Stimulated activated CD4-positive, alpha-beta T cell treated with anti-CD3 and anti-CD28 coated beads, Interleukin-15, amount 100 ng/mL, for 24 hours (primary cell): ENCODE measurements at places on chromosomes 3 and 15.

GRCh38 chr3:185416513-185416912 is 53.6 kb downstream of the MAP3K13 start:
- DNase-seq = no peak

- no peak for DNase-seq
Observed at GRCh38 chr15:67690936-67691335, 134.4 kb upstream of the SKOR1 start.

- DNase-seq = no peak
Observed at GRCh38 chr15:95590533-95591044, 739.9 kb upstream of the NR2F2 start.

DNA sequence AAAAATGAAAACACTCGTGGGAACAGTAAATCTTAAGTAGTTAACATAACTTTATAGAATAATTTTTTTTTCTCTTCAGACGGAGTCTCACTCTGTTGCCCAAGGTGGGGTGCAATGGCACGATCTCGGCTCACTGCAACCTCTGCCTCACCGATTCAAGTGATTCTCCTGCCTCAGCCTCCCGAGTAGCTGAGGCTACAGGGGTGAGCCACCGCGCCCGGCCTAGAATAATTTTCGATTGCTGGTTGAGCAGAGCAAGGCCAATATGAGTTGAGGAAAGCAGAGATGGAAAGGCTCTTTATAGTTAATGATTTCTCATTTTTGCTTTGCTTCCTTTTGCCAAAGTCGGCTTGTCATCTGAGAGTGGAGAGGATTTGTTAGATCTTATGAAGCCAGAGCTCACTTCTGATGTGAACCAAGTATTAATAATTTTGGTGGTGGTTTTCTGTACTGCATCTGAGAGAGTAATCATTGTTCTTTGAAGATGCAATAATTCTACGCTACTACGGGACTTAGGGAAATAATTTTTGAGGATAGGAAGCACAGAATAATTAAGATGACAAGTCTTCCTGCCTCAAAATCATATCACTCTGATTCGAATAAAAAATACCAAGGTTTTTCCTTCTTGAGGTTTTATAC is 1.6 kb upstream of the GOLM2 start:
- DNase-seq = no peak

DNA sequence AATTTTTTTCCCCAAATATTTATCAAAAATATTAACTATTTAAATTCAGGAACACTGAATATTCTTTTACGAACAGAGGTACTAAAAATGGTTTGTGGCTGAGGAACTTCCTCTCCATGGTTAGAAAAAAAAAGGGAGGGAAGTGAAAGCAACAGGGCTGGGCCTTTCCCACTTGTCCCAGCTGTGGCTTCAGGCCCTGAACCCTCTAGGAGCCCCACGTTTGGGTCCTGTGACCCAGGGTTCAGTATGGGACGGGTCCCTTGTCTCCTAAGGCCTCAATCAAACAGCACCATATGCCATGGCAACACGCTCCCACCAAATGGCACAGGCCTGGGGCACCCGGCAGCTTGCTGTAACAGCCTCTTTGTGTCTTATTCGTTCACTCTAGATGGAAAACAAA is 32.4 kb downstream of the POC1A start:
- DNase-seq = no peak

DNA sequence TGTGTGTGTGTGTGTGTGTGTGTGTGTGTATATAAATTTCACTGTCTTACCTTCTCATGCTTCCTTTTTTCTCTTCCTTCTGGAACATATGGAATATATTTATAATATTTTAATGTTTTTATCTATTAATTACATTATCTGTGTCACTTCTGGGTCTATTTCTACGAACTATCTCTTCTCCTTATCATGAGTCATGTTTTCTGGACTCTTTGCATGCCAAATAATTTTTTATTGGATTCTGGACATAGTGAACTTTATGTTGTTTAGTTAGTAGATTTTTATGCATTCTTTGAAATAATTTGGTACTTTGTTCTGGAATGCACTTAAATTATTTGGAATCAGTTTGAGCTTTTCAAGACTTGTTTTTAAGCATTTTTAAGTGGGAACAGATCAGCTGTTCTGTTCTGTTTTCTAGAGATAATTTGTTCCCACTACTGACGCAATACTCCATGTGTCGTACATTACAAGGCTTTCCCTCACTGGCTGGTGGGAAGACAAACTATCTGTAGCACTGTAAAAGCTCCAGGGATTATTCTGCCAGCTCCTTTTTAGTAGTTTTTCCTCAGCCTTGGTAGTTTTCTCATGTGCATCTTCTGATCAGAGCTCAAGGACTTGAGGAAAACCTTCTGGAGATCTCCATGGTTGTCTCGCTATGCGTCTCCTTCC is 302.0 kb downstream of the CLSTN2 start:
- DNase-seq = no peak

- no peak for DNase-seq
Observed at GRCh38 chr15:62950462-62950931, 92.0 kb upstream of the TPM1 start.

- DNase-seq = no peak
Observed at GRCh38 chr3:81465510-81466200, 295.8 kb downstream of the GBE1 start.

DNA sequence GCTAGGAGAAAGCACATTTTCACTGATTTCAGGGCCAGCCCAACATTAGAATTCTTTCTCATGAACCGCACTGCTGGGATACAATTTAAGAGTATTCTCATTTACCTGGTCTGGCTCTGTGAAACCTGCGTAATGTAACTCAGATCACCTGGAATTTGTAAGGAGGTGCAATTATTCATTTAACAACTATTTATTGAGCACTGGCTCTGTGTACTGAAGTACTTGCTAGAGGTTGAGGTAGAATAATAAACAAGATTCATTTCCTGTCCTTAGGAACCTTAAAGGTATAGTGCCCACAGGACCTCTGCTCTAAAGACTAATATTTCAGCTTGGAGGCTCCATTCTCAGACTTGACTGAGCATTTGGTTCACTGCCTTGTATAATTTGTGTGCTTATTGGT is 242.2 kb upstream of the ZPLD1 start:
- DNase-seq = no peak

DNA sequence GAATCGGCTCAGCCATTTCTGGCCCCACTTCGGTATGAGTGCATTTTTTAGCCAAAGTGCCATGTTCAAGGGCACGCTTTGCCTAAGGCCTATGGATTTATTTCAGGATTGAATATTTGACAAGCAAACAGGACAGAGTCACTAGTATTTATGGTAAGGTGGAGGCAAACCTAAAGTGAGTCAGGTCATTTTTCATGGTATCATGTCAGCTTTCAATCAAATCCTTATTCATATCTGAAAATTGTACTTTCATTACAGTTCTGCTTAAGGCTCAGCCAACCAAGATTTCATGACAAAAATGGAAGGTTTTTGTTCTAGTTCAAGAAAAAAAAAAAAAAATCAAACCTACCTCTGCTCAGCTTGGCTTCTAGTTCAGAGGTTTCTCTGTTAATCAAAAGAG is 30.5 kb upstream of the ICE2 start:
- DNase-seq = no peak

DNA sequence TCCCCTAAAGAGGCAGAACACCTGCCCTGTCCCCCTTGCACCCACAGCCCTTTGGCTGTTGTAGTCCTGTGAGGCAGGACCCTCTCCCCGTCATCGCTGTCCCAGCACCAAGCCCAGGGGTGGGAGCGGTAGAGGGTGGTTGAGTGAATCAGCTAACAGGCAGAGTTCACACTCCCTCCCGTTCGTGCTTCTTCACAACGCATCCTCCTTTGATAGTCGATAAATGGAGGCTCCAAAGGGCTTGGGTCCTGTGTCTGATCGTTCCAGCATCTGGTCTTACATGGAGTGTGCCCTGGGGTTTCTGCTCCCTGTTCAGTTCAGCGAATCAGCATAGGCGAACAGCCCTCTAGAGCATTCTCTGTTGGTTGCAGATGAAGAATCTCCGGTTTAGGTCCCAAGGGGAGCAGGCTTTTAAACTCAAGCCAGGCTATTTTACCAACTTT is 820 bp upstream of the HMCES start:
- no peak for DNase-seq

- no peak for DNase-seq
Observed at GRCh38 chr3:182364723-182365650, 428.3 kb upstream of the ATP11B start.

GRCh38 chr3:159727506-159727905 is 261.1 kb upstream of the IL12A start:
- no peak for DNase-seq

DNA sequence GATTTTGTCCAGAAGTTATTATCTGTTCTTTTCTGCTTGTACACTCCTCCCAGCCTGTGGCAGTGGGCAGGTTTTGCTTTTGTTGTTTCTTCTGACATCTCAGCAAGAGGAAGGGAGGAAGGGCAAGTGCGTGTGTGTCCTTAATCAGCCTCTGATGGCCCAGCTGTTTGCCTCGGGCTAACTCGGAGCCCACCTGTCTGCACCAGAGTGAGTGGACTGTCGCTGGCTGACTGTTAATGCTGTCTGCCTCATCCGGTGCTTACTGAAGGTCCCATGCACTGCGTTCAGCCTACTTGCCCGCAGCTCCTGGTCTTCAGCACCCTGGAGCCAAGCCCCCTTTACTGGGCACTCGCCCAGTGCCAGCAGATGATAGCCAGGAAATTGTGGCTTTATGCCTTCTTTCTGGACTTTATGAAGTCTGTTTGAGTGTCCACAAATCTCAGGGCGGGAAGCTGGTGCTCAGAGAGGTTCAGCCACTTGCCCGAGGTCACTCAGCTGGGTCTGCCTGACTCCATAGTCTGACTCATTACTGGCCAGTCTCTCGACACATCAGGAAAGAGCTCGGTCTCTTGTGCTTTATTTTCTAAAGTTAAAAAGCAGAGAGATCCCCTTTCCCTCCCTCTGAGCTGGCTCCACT is 89.5 kb downstream of the CHRNA7 start:
- DNase-seq = no peak

GRCh38 chr15:69573815-69574475 is 121.3 kb downstream of the RPLP1 start:
- DNase-seq = peak; percentile 75

GRCh38 chr15:52653431-52653964 is 25.7 kb downstream of the ATOSA start:
- DNase-seq = no peak

DNA sequence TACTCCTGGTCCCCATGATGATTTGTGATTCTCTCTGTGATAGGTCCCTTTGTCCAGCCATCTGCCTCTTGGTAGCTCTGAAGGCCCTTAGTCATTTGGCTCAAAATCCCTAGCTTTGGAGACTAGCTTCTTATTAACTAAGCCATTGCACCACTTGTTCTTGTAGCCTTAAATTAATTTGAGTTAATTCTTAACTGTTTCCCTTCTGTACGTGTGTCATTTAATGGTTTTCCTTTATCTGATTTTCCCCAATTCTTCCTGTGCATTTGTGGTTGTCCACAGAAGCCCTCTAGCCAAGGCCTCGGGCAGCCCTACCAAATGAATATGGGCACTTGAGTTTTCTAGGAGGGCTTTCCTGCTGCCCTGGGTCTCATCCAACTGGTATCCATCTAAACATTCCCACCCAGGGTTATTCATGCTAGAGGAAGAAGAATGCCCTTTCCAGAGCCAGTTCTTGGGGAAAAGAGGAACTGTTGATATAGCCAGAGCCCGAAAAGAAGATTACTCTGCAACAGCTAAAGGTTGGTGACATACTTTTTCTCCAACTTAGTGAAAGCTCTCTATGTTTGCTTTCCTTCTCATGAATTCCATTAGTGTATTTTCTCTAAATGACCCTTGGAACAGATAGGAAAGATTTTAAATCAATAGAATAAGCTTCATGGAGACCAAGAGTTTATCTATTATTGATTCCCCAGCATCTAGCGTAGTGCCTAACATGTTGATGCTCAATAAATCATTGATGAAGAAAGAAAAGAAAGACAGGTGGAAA is 44.2 kb upstream of the ZBTB38 start:
- no peak for DNase-seq

DNA sequence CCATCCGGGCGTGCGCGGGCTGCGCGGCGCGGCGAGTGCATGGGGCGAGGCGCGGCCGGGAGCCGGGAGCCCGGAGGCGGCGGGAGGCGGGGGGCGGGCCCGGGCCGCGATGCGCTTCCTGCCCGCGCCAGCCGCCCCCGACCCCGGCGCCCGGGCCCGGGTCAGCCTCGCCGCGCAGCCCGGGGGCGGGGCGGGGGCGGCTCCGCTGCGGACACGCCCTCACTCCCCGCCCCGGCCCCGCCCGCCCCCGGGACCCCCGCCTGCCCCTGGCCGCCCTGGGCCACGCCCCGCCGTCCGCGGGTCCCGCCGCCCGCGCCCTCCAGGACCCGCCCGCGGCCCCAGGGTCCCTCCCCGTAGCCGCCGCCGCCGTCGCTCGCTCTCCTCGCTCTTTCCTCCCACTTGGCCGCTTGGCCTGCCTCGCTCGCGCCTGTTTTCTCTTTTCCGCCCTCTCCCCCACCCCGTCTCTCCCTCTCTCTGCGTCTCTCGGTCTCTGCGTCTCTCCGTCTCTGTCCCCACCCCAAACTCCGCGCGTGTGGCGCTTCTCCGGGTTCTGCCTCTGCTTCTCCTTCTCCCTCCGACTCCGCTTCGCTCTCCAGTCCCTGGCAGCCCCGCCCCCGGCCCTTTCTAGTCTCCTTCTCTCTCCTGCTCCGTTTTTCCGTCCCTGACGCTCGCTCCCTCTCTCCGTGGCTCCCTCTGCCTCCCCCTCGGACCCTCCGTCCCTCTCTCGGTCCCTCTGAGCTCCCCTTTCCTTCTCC is at the start of gene PLXND1:
Gene PLXND1 (minus strand): TSS at position 41 of the 755 bp plus-strand sequence. CDS start 37 bp downstream, at position 4.
- DNase-seq = peak; percentile 52

GRCh38 chr3:56773986-56774385 is 27.8 kb downstream of the ARHGEF3 start:
- DNase-seq = no peak

- no peak for DNase-seq
Observed at GRCh38 chr15:42018306-42019224, 2.3 kb downstream of the PLA2G4E start.

- DNase-seq = no peak
Observed at GRCh38 chr3:65107174-65107573, 419.4 kb upstream of the ADAMTS9 start.

- DNase-seq = peak; percentile 68
Observed at GRCh38 chr3:183227586-183227985, 25.5 kb upstream of the B3GNT5 start.

DNA sequence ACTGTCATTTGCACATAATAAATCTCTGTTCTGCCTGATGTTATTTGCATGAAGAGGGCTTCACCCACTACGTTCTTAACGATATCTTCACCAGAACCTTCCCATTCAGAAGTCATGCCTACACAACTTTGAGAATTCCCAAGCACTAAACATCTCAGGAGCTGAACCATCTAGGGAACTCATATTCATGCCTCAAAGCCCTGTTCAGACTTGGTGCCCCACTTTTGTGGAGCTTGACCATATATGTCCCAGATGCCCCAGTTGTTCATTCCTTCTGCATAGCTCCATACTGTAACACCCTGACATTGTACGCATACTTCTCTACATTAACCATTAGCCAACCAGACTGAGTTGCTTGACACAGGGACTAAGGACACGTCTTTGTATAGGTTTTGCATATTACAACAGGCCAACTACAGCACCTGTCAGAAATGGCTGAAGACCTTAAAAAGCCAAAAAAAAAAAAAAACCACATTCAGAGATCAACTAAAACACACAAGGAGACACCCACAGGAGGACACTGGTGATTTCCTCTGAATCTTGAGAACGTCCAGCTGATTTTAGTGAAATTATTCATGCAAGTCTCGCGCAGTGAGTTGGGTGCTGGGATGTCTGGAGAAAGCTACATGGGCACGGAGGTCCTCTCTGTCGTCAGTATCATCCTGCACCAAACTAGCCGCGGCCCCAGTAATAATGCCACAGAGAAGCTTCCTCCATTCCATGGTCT is 141.4 kb downstream of the FOXP1 start:
- DNase-seq = no peak

- DNase-seq = no peak
Observed at GRCh38 chr3:25585361-25586166, 79.1 kb downstream of the TOP2B start.
